T-helper 2 cell treated with Interferon-gamma antibody and Interleukin-4, amounts not matched to agents 100 ng/mL and 5 ng/mL, for 36 hours (primary cell): ENCODE measurements at places on chromosomes 2 and 18. TPM values are rescaled to one million over a fixed set of nuclear protein-coding genes. Genes with fewer than 3 reads are reported as not detected.

The FAM228A gene
- 0.57 TPM in 1 of 2 replicates, not detected in the other for total RNA-seq

The ANKRD62 gene
- total RNA-seq, result not detected in 2 replicates

The FEV gene
- not detected in 2 replicates for total RNA-seq

The SLC9A2 gene
- total RNA-seq, result 0.07 TPM in 1 of 2 replicates, not detected in the other

The FAHD2B gene
- total RNA-seq, result 21.8 and 22.0 TPM in 2 replicates

The PRKAG3 gene
- total RNA-seq, result not detected in 2 replicates

The NT5DC4 gene
- total RNA-seq, result not detected in 2 replicates

The CYP27C1 gene
- total RNA-seq, result not detected in 2 replicates

The GLI2 gene
- total RNA-seq, result 0.36 and 0.43 TPM in 2 replicates

The OLA1 gene
- 93.7 and 97.8 TPM in 2 replicates for total RNA-seq
